Fibroblast of skin of scalp (primary cell): ENCODE measurements at places on chromosomes 3 and 15.
A peak's percentile ranks its signal among the peaks of the same experiment; 100 is the strongest.

DNA sequence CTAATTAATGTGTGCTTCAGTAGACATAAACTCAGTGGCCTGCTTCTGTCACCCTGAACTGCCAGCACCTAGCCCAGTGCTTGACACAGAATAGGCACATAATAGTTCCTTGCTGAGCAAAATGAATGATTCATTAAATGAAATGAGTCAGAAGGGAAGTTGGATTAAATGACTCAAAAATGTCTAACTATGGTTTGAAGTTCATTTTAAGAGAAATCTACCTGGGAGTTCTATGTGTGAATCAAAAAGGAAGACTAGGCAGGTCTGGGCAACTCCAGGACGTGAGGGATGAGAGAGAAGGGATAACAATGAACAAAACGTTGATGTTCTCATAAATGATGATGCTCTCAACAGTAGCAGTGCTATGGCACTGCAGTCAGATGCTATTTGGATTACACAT lies 175.0 kb downstream of the CFAP20DC start:
- peak; percentile 23 for DNase-seq

GRCh38 chr3:133540896-133541674 lies 32.4 kb upstream of the CDV3 start:
- DNase-seq = peak; percentile 61

DNA sequence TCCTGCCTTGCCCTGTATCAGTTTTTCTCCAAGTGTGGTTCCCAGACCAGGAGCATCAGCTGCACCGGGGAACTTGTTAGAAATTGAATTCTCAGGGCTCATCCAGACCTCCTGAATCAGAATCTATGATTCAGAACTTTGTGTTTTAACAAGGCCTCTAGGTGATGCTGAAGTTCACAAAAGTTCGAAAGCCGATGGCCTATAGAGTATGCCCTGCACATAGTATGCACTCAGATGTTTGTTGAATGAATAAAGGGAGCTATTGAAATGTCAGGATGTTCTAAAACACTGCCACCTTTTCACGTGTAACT lies 664 bp upstream of the LARP6 start:
- peak; percentile 73 for DNase-seq

GRCh38 chr3:6861625-6862000 lies 698 bp downstream of the GRM7 start:
- DNase-seq = no peak

GRCh38 chr3:60798456-60798855 lies 452.8 kb downstream of the FHIT start:
- DNase-seq = no peak

DNA sequence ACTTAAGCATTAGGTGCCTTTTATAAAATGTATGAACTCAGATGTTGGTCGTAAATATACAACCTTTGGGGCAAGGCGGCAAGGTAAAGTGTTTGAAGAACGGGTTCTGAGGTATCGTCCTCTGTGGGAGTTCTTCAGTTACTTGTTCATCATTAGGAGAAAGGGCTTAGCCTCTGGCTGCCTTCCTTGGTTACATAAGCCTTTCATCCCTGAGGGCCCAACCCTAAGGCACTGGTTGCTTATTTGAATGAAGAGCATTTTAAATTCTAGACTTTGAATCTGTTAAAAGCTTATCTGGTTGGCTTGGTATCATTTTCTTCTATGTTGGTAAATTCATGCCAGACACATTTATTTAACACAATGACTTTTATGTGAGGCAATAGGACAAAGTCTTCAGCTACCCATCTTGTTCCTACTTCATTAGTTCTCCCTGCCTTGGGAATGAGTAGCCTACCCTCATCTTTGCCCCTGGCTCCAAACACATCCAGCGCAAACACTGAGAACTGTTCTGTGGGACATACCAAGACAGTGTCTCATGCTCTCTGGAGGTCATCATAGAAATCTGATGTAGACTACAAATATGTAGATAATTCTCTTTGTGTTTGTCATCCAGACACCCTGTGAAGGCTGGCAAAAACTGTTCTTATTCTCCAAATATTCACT lies 12.4 kb upstream of the CCDC80 start:
- DNase-seq = peak; percentile 99

DNA sequence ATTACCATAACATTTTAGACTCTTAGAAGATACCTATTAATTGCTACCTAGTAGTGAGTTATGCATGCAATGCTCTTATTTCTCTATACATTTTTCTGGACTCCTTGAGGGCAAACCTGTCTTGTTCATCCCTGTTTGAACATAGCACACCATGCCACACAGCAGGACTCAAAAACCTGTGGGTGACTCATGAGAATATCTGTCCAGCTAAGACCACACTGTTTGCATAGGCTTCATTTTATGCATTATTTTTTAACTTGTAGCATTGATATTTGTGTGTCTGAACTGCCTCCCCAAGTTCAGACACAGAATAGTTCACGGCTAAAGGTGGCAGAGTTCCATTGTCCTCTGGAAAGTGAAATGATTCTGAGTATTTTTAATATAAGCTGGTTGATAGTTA lies 1.8 kb downstream of the LMCD1 start:
- no peak for DNase-seq

DNA sequence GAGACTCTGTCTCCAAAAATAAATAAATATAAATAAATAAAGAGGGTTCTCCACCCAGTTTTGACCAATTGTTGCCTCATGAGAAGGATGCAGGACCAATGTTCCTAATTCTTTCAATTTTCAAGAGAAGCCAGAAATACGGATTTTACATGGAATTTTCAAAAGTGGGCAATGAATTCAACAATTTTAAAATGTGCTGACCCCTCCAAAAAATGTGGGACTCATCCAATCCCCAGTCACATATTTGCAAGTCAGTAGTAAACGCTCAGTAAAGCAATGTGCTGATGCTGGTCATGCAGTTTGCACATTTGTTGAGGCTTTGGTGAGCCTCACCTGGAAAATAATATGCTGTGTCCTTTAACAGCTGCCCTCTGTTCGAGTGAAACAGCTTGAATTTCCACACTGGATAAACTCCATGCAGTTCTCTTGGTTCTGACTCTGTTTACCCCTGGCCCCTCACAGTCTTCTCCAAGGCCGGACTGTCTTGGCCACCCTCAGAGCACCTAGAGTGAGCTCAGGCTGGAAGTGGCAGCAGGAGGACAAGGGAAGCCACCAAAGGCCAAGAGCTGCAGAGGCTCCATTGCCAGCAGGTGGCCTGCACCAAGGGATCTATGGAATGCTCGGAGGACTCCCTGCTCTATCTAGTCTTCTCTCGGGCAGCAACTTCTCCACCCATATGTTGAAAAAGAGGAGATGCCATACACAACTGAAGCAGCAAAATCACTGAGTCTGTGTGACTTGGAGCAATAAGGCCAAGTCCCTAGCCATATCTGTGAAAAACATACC lies 246.8 kb downstream of the UACA start:
- no peak for DNase-seq

- no peak for DNase-seq
Observed at GRCh38 chr3:108408883-108409799, 101.3 kb downstream of the MYH15 start.

DNA sequence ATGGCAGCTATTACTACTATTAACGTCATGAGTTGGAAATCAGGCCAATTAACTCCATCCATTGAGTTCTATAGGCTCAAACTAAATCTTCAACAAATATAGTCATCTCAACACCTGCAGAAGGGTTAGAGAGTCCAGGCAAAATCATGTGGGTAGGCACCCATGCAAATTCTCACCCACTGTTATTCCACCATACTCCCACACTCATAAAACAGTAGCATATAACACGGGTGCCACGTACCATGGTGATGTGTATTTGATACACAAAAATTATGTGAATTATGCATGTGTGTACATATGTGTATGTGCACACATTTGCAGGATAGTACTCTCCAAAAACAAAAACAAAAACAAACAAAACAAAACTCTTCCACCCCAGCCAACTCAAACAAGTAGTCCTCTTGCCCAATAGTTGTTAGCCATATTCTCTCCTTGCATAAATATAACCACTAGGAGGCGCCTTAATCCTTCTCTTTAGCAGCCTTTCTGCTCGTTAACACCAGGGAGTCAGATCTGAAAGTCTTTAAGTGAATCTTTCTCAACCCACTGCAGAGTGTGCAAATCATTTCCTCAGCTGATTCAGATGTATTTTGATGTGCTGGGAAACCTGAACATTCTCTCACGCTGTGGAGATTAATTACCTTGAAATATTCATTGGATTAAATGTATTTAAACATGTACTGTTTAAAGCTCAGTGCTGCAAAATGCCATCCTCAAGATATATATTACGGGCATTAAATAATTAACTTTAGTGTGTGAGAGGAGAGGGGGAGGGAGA lies 38.0 kb upstream of the COPB2 start:
- DNase-seq = peak; percentile 74

DNA sequence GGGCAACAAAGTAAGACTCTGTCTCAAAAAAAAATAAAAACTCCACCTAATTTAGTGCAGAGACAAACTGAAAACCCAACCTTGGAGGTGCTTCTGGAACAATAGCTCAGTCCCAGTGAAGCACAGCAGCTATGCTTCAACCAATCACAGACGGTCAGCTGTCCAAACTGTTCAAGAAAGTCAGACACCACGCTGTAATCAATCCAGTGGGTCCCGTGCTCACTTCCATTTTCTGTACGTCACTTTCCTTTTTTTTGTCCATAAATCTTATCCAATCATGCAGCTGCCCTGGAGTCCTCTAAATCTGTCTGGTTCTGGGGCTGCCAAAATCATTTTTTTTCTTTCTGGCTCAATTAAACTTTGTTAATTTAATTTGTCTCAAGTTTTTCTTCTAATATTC lies 93.6 kb upstream of the FAM174B start:
- DNase-seq = no peak

- peak; percentile 41 for DNase-seq
Observed at GRCh38 chr3:135918600-135918999, 46.9 kb upstream of the PPP2R3A start.

- DNase-seq = peak; percentile 44
Observed at GRCh38 chr3:81242871-81243270, 518.6 kb downstream of the GBE1 start.

- DNase-seq = no peak
Observed at GRCh38 chr3:171461525-171461917, 1.3 kb upstream of the TNIK start.

DNA sequence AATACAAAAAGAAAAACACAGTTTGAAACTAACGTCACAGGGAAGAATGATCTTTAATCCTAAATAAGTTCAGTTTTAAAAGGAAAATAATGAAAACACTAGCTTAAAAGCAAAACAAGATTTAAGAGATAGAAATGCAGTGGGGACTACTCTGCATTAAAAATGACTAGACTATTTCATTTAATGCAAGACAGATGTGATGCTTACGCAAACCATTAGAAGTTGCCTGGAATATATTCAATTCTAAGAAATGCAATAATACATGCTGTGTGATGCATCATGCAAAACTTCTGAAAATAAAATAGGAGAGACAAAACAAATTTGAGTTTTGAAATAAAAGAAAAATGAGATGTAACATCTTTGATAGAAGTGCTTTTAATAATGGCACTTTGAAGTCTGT lies 97.6 kb upstream of the STRIT1 start:
- peak; percentile 89 for DNase-seq

DNA sequence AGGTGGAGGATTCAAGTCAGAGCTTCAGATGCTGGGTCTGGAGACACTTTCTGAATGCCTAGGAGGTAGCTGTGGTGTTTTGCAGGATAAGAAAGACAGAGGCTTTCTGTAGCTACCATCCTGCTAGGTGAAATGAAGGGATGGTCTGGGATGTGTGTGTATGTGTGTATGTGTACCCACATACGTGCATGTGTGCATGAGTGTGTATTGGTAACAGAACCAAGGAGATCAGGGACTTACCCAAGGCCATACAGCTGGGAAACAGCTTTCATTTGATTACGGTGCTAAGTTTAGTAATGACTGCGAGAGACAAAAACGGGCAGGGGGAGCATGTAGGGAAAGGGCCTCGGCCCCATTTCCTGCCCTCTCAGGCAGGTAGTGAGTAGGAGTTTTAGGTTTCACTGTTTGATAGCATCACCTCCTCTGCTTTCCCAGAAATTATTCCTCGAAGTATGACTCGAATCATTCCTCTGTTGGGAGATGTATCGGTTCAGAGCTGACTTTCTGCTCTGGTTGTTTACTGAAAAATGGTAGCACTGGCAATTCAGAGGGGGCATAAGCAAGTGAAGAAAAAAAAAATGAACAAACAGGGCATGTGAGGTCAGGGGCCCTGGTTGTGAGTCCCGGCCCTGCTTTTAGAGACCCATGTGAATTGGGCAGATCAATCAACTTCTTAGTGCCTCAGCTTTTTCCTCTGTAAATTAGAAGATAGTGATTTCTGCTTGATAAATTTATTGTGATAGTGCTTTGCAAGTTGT lies 130.7 kb downstream of the LPP start:
- no peak for DNase-seq

DNA sequence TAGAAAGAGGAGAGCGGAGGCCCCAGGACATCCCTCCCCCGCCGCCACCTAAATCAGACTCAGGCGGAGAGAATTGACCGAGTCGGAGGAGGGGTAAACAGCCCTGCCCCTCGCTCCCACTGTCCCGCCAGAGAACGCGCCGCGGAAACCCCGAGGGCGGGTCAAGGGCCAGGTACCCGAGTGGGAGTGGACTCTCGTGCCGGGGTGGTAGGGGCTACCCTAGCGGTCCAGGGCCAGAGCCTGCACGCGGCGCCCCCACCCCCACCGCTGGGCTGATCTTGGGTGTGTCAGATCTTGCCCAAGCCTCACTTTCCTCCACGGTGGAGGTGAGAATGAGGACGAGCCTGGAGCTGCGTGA lies 19.0 kb downstream of the SPATA12 start:
- DNase-seq = no peak

DNA sequence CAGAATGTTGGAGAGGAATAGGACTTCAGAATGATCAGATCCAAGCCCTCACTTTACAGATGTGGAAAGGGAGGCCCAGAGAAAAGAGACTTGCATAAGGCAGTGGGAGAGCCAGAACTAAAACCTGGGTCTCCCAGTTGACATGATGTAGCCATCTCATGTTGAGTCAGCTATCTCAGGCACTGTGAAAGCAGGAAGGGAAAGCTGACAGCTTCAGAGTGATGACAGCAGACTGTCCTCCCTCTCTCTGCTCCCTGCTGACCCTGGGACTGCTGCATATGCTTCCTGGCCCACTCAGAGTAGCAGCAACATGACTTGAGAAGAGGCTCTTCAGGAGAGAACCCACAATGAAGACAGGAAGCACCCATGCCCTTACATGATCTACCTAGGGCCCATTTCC lies 14.7 kb downstream of the FHIT start:
- DNase-seq = no peak

DNA sequence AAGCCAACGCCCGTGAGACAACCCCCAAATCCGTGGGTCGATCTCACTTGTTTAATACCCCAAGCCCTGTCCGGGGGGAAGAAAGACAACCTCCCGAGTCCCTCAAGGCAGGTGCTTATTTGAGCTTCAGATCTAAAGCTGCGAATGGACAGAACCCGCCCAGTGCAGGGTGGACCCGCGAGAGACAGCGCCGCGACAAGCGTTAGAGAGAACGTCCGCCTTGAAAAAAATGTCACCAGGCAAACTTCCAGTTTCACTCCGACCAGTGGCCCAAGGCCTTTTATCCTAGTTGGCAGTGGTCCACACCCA lies 740 bp upstream of the OXSR1 start:
- no peak for DNase-seq
